ENCODE measurements at places on chromosomes 12 and 14. TPM values are rescaled to one million over a fixed set of nuclear protein-coding genes. Genes with fewer than 3 reads are reported as not detected.

DNA sequence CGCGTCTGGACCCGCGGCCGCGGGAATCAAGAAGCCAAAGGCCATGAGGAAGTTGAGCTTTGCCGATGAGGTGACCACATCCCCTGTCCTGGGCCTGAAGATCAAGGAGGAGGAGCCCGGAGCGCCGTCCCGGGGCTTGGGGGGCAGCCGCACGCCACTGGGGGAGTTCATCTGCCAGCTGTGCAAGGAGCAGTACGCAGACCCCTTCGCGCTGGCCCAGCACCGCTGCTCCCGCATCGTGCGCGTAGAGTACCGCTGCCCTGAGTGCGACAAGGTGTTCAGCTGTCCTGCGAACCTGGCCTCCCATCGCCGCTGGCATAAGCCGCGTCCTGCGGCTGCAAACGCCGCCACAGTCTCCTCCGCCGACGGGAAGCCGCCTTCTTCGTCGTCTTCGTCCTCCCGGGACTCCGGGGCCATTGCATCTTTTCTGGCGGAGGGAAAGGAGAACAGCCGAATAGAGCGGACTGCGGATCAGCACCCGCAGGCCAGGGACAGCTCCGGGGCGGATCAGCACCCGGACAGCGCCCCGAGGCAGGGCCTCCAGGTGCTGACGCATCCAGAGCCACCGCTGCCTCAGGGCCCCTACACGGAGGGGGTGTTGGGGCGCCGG is 1.0 kb downstream of the INSM2 start:
- peak; percentile 48 for DNase-seq

- DNase-seq, result no peak
Measured at GRCh38 chr12:55765736-55766290, 22.9 kb downstream of the GDF11 start.

- DNase-seq, result no peak
Measured at GRCh38 chr12:13074396-13075117, 28.9 kb downstream of the GSG1 start.

DNA sequence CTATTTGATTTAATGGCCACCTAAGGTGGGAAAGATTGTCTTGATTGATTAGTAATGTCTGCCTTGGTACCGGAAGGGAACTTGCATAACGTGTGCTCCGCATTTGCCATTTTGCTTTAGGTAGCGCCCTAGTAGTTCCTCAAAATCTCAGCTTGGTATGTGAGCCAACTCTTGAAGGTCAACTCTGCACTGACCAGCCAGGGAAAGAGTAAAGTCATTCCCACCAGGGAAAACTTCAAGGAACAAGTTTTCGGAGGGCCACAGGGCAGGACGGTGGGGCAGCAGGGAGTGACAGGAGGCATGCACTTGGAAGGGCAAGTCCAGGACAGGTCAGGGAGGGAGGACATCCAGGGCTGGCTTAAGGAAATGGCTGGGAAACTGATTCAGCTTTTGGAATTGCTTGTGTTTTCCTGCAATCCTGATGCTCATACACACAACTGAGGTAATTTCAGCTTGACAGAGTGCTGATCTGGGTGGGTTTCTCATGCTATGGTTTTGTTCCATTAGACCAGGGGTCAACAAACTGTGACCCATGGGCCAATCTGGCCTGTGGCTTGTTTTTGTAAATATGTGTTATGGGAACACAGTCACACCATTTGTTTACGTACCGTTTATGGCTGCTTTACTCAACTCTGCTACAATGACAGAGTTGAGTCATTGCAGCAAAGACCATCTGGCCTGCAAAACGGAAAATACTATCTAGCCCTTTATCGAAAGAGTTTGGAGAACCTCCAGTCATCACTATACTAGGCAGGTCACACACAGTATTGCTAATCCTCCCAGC is 184.5 kb downstream of the RBM19 start:
- DNase-seq, result no peak

DNA sequence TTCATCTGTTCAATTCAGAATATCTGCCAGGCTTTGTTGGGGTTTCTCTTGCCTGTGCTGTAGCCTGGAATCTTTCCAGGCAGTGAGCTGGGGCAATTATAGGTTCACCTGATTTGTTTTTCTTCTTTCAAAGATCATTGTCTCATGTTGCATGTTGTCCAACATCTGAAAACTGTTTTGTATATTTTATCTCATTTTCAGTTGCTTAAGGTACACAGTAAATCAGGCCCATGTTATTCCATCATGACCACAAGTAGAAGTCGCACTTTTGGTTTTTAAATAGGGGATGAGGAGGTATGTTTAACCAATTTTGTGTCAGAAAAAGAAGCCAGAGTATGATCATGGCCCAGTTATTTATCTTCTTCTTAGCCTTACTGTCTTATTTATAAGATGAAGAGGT is 24.9 kb upstream of the FUT8 start:
- no peak for DNase-seq

- DNase-seq, result no peak
Measured at GRCh38 chr14:85764822-85765221, 234.9 kb downstream of the FLRT2 start.

- no peak for DNase-seq
Measured at GRCh38 chr14:32183151-32184058, 18.4 kb upstream of the RNU6-7 start.

DNA sequence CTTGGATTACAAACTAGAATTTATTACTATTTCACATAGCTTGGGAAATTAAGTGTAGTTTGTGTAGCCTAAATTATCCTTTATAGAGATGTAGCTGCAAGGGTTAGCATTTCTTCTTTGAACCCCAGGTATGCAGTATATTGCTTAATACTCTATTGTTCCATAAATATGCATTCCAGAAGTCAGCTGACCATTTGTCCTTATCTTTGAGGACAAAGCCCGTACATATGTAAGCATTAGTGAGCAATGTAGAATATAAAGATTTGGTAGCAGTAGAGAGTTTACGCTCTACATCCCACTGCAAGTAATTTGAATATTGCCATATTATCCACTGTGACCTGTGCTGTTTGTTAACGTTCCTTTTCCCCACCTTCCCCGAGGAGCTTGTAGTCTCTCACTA is 26.9 kb downstream of the PPM1A start:
- no peak for DNase-seq

- DNase-seq, result no peak
Measured at GRCh38 chr12:106647793-106648514, 65.2 kb downstream of the RFX4 start.

DNA sequence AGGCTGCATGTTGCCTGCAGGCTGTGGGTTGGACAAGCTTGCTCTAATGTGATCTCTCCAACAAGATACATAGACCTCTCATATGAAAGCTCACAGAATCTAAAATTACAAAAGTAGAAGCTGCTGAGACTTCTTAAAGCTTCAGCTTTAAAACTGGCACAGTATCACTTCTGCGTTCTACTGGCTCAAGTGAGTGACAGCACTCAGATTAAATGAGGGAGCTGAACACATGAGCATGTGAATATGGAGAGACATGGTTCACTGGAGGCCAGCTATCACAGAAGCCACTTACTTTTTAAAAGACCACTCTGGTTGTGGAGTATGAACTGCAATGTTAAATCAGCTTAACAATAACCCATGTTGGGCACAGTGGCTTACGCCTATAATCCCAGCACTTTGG is 29.1 kb upstream of the ANO6 start:
- no peak for DNase-seq

GRCh38 chr12:64318605-64319004 is 72.0 kb downstream of the C12orf56 start:
- no peak for DNase-seq

DNA sequence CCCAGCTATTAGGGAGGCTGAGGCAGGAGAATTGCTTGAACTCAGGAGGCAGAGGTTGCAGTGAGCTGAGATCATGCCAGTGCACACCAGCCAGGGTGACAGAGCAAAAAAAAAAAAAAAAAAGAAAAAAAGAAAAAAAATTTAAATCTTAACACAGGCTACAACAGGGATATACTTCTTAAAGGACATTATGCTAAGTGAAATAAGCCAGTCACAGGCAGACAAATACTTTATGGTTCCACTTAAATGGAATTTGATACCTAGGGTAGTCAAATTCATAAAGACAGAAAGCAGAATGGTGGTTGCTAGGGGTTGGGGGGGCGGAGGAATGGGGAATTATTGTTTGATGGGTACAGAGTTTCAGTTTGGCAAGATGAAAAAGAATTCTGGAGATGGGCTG is 14.8 kb upstream of the PPTC7 start:
- no peak for DNase-seq

DNA sequence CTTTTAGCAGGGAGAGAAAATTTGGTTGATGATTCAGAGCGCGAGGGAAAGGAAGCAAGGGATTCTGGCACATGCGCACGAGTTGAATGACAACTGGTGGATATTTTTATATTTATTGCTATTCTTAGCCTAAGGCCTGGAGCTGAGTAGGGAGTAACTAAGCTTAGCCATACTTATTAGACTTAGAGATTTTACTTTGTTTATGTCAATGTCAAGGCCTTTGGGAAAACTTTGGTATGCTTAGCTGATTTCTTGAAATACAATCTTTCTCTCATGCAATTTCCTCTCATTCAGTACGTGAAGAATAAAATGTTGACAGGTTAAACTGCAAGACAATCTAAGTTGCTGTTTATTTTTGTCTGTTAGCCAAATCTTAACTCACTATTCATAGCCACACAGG is 101.1 kb downstream of the CRADD start:
- DNase-seq, result no peak

GRCh38 chr14:37501877-37502276 is 93.2 kb downstream of the FOXA1 start:
- DNase-seq, result peak; percentile 9

- no peak for DNase-seq
Measured at GRCh38 chr12:67358781-67359338, 89.7 kb downstream of the CAND1 start.

DNA sequence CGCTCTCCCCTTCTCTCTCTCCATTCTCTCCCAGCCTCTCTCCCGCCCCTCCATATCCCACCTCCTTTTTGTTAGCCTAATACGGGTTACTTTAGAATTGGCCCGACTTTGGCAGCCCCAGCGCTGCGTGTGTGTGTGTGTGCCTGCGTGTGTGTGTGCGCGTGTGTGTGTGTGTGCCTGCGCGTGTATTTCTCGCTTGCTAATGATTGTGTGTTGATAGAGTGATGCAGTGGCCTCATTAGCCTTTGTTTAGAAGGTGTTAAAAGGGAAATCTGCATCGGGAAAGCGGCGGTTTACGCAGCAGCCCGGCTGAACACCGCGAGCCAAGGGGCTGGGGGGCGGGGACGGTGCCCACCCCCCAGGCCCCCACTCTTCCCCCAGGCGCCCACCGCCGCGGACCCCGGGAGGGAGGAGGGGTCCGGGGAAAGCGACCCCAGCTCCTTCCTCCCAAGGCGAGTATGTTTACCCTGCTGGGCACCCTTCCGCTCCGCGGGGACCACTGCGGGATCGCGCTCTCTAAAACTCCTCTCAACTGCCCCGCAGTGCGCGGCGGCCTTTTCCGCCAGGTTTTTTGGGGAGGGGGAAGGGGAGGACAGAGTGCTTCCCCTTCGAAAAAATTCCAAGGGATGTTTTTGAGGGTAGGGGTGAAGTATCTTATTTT is 6.8 kb upstream of the LHX5 start:
- peak; percentile 57 for DNase-seq

DNA sequence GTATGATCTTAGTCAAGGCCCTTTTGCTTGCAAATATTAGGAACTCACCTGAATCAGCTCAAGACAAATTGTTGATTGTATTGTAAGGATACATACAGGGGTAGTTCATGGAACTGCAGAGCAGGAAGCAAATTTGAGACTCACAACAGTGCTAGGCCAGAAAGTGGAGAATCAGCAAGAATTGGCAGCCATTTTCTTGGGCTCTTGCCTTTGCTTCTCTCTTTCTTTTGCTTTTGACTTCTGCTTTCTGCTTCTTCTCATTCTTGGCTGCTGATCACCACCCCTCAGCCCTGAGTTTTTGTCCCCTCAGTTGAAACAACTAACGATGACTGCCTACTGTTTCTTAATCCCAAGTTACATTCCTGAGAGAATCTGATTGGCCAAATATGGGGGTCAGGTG is 34.8 kb downstream of the KCNK13 start:
- no peak for DNase-seq

The TDRD9 gene
- 3.1 TPM for total RNA-seq

The CPSF6 gene
- 48.3 TPM for total RNA-seq

The FAM90A1 gene
- total RNA-seq, result 0.34 TPM

The KLHDC1 gene
- 5.3 TPM for total RNA-seq

The FAM161B gene
- total RNA-seq, result 3.2 TPM

The GPR162 gene
- 8.1 TPM for total RNA-seq

The SLC17A8 gene
- not detected for total RNA-seq

The KRT81 gene
- total RNA-seq, result 0.46 TPM

The ANO6 gene
- 64.7 TPM for total RNA-seq

The LRFN5 gene
- total RNA-seq, result 1.3 TPM

The A2M gene
- total RNA-seq, result 447 TPM

The TOMM20L gene
- total RNA-seq, result not detected

The PLCZ1 gene
- total RNA-seq, result not detected

All from upper lobe of left lung (tissue), 6 donors.